ENCODE measurements at places on chromosomes 3 and 15.

- peak; percentile 31 for DNase-seq
Measured at GRCh38 chr3:123163141-123163540, 38.6 kb upstream of the SEC22A start.

DNA sequence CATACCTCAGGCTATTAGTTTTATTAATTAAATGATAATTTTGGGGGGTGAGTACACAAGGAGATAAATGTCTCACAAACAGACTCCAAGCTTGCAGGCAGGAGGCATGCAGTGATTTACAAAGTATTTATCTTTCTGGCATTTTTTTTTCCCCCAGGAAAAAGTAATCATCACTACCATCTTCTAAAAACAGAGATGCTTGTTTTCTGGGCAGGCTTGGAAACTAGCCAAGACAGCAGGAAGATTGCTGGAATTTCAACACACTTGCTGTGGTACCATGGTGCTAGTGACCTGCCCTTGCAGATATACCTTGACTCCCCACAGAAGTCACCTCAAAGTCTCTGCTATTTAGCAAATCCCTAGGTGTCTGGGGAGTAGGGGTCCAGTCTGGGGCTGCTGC lies 732.8 kb upstream of the CFAP20DC start:
- no peak for DNase-seq

DNA sequence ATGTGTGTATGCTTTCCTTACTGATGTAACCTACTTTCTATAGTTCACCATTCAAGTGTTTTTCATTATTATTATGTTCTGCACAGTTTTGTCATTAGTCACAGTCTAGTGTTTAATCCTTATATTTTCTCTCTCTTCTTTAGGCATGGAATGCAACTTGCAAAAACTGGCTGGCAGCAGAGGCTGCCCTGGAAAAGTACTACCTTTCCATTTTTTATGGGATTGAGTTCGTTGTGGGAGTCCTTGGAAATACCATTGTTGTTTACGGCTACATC lies 6.9 kb downstream of the SUCNR1 start:
- no peak for DNase-seq

- no peak for DNase-seq
Measured at GRCh38 chr3:176522436-176522835, 674.8 kb downstream of the TBL1XR1 start.

DNA sequence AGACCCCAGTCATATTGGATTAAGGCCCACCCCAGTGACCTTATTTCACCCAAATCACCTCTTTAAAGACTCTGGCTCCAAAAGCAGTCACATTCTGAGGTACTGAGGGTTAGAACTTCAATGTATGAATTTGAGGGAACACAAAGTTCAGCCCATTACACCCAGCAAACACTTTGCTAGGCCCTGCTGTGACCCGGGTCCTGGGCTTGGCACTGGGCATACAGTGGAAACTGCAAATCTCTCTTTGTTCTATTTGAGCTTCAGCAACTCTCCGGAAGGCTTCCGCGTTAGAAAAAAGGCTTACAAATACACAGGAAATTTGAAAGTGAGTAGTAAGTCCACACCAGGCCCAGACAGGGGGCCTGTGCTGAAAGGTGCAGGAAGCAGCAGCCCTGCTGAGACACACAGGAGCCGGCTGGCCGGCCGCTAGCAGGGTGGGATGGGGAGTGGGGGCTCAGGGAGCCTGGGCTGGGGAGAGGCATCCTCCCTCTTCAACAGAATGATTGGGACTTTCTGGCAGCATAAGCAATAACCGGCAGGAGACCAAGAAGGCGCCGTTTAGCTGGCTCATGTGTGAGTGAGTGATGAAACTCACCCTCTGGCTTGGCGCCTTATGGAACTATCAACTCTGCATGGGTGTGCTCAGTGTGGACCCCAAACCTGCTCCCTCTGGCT lies 13.0 kb downstream of the LIPC start:
- no peak for DNase-seq

GRCh38 chr3:132709761-132710160 lies 12.4 kb downstream of the NPHP3 start:
- no peak for DNase-seq

DNA sequence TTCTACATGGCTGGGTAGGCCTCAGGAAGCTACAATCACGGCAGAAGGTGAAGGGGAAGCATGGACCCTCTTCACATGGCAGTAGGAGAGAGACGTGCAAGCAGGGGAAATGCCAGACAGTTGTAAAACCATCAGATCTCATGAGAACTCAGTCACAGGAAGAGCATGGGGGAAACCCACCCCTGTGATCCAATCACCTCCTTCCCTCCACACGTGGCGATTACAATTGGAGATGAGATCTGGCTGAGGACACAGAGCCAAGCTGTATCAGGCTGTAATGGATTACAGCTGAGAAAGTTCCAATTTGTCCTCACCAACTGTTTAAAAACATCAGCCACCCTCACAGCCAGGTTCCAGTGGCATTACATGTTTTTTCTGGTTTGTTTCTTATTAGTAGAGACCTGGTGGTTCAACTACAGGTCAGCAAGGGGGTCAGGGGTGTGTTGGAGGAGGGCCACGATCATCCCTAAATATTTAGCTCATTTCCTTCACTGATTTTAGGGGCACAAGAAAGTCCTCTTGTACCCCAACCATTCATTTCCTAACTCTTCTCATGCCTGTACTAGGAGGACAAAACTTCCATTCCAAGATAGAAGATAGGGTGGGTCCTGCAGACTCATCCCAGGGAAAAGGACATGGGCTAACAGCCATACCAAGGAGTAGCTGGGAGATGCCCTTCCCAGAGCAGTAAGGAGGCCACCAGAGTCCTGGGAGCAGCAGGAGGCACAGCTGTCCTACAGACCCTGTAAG lies 54.4 kb downstream of the ANXA2 start:
- no peak for DNase-seq

DNA sequence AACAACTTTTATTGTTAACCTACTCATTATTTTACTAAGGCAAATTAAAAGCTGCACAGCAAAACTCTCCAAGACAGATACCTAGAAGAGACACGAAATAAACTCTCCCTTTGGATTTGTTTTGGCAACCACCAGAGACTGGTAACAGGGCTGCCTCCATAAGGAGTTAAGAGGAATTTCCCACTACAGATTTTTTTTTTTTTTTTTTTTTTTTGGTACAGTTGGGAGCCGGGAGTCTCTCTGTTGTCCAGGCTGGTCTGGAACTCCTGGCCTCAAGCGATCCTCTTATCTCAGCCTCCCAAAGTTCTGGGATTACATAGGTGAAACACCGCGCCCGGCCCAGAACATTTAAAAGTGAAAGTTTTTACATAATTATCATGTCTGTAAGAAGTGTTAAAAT lies 73.6 kb upstream of the VGLL4 start:
- DNase-seq, result no peak

GRCh38 chr15:92294759-92295158 lies 98.9 kb upstream of the ST8SIA2 start:
- no peak for DNase-seq

DNA sequence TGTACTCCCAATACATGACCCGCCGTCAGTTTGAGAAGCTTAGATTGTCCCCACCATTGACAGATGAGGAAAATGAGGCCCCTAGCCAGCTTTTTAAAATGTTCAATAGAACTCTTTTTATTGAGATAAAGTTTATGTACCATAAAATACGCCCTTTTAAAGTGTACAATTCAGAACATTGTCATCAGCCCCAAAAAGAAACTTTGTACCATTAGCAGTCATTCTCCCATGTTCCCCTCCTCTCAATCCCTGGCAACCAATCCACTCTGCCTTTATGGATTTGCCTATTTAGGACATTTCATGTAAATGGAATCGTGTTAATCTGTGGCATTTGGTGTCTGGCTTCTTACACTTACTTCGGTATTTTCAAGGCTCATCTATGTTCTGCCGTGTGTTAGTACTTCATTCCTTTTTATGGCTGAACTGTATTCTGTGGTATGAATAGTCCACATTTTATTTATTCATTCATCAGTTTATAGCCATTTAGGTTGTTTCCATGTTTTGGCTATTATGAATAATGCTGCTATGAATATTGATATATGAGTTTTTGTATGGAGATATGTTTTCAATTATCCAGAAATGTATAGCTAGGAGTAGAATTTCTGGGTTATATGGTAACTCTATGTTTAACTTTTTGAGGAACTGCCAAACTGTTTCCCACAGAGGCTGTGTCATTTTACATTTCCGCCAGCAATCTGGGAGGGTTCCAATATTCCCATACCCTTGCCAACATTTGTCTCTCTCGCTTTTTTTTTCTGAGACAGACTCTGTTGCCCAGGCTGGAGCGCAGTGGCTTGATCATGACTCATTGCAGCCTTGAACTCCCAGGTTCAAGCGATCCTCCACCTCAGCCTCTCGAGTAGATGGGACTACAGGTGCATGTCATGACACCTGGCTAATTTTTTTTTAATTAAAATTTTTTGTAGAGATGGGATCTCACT lies 15.3 kb upstream of the PTPN23 start:
- DNase-seq, result no peak

GRCh38 chr15:98561169-98561941 lies 87.0 kb upstream of the IGF1R start:
- no peak for DNase-seq

DNA sequence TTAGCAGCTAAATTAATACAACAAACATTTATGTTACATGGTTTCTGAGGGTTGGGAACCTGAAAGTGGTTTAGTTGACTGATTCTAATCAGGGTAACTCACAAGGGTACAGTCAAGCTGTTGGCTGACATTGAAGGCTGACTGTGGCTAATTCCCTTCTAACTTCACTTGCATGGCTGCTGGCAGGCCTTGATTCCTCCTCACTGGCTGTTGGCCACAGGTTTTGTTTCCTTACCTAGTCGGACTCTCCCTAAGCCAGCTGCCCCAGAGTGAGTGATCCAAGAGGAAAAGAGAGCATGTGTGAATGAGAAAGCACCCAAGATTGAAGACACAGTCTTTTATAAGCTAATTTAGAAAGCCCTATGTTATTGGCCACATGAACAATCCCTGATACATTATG lies 700.1 kb downstream of the ROBO1 start:
- no peak for DNase-seq

DNA sequence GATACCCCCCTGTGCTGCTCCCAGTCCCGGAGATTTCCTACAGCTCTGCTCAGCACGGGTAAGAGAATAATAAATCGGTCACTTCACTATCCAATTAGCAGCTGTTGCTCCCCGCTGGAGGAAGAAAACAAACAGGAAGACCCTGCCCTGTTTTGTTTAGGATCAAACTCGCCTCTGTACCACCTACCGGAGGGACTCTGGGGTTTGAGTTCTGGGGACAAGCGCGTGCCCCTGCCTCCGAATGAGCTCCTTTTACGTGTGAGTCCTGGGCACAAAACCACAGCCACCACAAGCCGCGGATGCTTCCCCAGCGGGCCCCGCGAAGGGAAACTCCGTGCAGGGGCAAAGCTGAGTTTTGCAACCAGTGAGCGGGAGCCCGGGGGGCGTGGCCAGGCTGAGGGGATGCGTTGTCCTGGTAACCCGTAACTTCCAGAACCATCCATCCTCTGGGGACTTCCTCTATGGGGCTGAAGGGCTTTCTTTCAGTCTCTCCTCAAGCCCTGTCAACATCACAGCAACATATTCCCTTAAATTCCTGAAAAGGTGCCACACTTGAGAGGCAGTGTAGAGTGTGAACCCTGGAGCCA lies 315.7 kb upstream of the PROK2 start:
- DNase-seq, result peak; percentile 80

GRCh38 chr3:111509308-111509707 lies 32.7 kb upstream of the CD96 start:
- no peak for DNase-seq

- no peak for DNase-seq
Measured at GRCh38 chr3:117708601-117709000, 999.0 kb downstream of the TUSC7 start.

DNA sequence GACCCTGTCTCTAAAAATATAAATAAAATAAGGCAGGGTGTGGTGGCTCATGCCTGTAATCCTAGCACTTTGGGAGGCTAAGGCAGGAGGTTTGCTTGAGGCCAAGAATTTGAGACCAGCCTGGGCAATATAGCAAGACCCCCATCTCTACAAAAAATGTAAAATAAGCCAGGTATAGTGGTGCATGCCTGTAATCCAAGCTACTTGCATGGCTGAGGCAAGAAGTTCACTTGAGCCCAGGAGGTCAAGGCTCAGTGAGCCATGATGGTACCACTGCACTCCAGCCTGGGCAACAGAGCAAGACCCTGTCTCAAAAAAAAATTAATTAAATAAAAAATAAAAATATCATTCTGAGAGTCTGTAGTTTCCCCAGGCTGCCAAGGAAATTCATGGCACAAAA lies 4.1 kb upstream of the JAGN1 start:
- DNase-seq, result no peak

Measured in hindlimb muscle (tissue), 1 donor.